ENCODE measurements at places on chromosomes 2 and 18.

GRCh38 chr2:209097168-209097567 lies 326.7 kb upstream of the MAP2 start:
- no peak for DNase-seq

DNA sequence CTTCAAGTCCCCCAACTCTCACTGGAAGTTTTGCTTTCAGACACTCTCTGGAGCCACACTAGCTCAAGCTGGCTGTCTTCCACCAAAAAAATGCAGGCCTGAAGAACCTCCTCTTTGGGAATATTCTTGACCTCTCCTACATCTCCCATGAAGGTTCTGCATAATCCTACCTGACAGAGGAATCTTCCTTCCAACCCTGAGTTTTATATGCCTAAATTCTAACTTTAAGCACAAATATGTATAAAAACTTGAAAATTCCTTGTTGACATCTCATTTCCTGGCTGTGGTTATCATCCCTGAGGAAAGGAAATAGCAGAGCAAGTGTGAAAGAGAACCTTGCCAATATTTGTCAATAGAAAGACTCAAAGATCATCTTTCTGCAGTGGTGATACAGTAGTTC lies 249.0 kb downstream of the LPIN1 start:
- DNase-seq, result no peak

- no peak for DNase-seq
Measured at GRCh38 chr2:145267451-145267850, 747.5 kb upstream of the ZEB2 start.

GRCh38 chr2:105362862-105363591 lies 25.7 kb downstream of the C2orf49 start:
- no peak for DNase-seq

GRCh38 chr18:78242806-78243205 lies 736.8 kb upstream of the SALL3 start:
- no peak for DNase-seq

DNA sequence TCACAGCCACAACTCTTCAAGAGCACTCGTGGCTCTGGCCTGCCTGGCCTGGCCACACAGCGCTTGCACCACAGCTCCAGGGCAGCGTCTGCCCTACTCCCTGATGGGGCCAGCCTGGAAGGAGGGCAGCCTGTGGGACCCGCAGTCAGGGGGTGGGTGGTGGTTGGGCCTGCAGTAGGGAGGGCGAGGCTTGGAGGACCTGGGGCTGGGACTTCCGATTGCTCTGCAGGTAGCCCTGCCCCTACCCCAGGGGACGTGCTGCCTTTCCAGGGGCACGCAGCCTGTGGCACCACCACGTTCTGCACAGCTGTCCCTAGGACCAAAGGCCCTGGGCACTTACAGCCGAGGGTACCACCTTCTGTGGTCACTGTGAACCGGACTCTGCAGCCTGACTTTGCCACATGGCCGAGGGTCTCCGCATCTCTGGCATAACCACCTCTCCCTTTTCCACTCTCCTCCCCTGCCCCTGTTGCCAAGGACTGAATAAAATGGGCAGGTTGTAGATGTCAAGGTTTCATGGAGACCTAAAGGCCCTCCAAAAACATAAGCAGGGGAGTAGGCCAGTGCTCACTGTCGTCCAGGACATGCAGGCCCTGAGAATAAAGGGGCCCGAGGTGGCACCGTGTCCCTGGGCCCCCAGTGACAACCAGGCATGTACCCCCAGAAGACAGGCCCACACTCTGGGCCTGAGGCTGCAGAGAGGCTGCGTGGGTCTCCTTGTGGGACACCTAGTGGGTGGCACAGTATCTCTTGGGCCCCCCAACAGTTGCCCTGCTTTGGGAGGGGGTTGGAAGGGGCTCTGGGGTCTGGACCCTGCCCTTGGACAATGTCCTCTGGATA lies 87.3 kb downstream of the INHBB start:
- DNase-seq, result no peak

GRCh38 chr2:201643216-201643890 lies at the start of gene TMEM237:
Gene TMEM237, minus strand, starts transcription at chr2:201643503. Its CDS starts 103 bp downstream, at chr2:201643400.
- DNase-seq, result peak; percentile 33

GRCh38 chr18:10299643-10300042 lies 154.8 kb upstream of the APCDD1 start:
- DNase-seq, result no peak

DNA sequence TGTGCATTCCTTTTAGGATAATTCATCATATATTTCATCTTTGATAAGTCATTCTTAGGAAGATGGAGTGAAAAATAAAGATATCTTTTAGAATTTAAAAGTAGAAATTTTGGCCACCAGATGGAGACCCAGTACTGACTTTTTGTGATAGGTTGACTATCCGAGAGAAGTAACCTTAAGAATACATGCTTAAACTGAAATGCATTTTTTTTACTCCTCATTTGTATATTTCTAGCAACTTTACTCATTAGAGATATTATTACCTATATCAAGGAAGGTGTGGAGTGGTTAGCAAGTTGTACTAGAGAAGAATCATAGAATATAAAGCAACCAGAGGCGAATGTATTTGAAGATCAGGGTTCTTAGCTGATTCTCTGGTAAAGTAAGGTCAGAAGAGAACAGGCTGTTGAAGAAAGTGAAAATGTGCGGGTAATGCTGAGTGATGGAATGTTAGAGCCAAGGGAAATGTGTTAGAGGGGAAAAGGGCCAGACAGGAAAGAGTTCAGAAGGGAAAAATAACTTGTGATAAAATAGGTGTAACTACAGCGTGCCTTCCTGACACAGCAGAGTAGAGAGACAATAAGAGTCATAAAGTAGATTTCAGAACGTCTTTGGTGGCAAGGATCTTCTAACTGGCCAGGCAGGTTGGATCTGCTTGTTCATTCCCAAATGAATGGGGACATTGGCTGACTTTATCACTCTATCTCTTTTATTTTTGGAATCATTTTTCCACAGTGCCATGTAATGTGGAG lies 52.3 kb downstream of the TDRD15 start:
- DNase-seq, result no peak

DNA sequence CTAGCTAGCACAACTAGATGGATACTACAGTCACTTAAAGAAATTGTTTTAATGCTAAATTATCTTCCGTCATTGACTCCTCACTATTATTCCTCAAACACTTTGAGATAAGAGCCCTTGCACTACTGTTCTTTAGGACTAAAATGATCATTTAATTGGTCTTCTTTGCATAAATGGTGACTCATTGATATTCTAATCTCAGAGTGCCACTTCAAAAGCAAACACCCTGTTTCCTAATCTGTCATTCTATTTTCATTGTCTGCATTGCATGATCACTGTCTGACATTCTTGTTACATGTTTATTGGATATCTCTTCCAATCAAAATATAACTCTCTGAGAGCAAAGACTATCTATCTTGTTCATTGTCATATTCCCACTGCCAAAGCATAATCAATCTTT lies 313.9 kb downstream of the EXOC6B start:
- DNase-seq, result no peak

DNA sequence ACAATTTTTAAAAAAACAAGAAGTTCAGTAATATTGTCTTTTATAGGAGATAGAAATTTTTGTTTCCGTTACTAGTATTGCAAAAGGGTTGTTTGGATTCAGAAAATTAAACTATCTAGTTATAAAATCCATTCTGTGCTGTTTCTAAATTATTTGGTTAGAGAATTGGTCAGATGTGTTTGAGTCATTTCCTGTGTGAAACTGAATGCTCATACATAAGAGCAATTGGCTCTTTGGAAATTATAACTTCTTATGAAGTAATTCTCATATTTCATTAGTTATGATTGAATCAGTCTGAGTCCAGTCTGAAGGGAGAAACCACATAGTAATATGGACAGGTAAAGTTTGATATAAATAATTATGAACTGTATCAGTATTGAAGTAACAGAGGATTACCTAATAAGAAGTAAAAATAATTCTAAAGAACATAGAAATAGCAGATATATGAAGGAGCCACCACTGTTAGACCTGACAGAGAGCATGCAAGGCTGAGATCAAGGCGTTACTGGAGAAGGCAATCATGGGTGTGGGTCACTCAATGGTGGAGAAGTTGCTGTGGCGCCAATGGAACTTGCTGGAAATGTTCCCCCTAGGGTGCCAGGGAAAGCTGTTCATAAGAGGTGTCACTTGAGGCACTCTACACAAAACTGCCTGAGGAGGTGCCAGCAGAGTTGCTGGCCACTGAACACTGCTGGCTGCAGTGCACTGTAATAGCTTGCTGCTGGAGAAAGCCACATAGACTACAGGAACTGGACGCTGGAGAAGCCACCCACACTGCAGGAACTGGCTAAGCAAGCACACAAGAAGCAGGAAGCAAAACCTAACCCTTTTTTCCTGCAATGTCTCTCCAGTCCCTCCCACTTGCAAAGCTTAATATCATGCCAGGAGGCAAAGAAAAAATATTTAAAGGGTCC lies 18.0 kb upstream of the FAP start:
- DNase-seq, result no peak

GRCh38 chr2:44135771-44136170 lies 32.9 kb upstream of the PPM1B start:
- DNase-seq, result no peak

DNA sequence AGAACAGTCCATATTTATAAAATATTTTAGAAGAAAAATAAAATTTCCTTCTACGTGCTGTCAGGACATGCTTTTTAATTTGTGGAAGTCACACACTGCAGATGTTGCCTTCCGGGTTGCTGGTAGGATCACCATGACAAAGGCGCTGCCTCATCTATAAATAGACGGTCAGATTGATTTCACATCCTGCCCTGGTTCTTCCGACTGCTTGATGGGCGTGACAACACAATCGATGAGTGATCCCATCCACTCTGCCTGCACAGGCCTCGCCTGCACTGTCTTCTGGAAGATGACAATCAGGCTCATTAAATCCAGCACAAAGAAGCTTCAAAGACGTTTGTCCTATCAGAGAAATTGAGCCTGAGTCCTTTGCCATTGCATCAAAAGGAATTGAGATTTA lies 318.9 kb upstream of the TRIB2 start:
- DNase-seq, result peak; percentile 7

GRCh38 chr2:217873371-217873770 lies 129.4 kb downstream of the TNS1 start:
- DNase-seq, result no peak

GRCh38 chr18:8730080-8730827 lies 24.9 kb downstream of the MTCL1 start:
- no peak for DNase-seq

DNA sequence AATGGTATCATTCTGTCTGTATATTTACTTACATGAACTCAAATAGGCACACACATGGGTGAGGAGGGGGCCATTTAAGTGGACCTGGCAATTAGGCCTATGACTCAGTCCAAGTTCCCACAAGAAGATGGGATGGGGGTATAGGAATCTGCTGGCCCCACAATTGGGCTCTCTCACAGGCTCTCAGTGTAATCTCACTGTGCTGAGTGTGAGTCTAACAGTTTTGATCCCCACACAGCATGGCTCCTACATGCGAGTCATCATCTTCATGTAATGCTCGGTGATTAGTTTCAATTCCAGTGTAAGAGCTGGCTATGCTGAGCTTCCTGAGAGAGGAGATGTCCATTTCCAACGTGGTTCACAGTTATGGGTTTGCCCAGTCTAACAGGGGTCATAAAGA lies 114.0 kb downstream of the GATA6 start:
- DNase-seq, result no peak

DNA sequence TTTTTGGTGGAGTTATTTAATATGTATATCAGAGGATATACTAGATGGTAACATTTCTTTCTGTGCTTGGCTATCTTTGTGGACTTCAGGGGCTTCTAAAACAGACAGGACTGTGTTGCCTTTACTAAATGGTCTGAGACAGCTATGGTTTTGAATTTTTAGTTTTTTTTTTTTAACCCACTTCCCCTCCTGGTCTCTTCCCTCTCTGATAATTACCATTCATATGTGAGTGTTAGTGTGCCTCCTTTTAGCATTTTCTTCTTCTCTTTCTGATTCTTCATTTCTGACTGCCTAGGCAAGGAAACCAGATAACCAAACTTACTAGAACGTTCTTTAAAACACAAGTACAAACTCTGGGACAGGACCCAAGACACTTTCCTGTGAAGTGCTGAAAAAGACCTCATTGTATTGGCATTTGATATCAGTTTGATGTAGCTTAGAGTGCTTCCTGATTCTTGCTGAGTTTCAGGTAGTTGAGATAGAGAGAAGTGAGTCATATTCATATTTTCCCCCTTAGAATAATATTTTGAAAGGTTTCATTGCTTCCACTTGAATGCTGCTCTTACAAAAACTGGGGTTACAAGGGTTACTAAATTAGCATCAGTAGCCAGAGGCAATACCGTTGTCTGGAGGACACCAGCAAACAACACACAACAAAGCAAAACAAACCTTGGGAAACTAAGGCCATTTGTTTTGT lies 52.7 kb downstream of the SMAD4 start:
- no peak for DNase-seq

- no peak for DNase-seq
Measured at GRCh38 chr18:38963943-38964660, 1398.5 kb upstream of the CELF4 start.

- no peak for DNase-seq
Measured at GRCh38 chr2:45276914-45277313, 267.7 kb upstream of the SIX2 start.

DNA sequence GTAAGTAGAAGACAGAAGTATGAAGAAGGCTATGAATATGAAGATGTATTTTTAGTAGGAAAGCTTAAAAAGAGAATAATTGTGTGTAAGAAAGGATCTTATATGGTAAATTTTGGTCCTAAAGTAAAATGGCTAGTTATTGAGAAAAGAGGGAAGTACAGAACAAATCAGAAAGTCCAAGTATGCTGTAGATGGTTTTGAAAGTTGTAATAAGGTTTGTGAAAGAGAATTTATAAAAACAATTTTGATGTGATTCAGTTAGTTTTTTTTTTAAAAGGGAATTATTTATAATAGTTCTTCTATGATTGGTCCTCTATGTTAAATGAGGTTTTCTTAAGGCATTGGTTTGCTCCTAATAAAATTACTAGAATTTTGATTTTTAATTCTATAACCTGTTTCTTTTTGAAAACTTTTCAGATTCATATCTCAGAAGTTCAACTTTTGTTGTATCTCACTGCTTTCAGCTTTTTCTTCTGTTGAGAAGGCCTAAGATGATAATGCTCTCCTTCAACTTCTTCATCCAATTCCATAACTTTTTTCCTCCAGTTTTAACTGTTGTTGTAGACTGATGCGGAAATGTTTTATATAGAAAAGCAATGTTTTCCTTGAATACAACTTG lies 322.7 kb downstream of the NOL4 start:
- no peak for DNase-seq

- DNase-seq, result no peak
Measured at GRCh38 chr2:14348247-14348646, 284.3 kb upstream of the LRATD1 start.

DNA sequence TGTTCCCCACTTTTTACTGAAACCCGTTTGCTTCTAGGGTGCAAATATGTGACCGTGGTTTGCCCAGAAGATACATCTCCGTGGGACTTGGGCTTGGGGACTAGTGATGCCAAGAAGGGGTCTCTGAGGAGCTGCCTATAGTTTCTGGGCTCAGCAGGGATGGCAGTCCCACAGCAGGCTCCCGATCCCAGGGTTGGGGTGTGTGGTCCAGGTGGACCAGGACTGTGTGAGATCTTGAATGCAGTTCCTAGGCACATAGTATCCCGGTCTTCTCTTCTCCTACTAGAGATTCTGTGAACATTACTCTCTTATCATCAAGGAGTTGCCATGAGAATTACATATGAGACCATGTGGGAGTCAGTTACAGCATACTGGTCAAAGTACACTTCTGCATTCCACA lies 435.8 kb upstream of the SPRED2 start:
- no peak for DNase-seq

GRCh38 chr2:36562973-36563532 lies 34.9 kb downstream of the FEZ2 start:
- no peak for DNase-seq

All from neural crest cell (in vitro differentiated cells).